ENCODE measurements at places on chromosomes 7 and 10. TPM values are rescaled to one million over a fixed set of nuclear protein-coding genes. Genes with fewer than 3 reads are reported as not detected.

Gene SH2B2
- 3.7 TPM for total RNA-seq

Gene CCL24
- total RNA-seq: not detected

Gene C10orf105
- not detected for total RNA-seq

Gene HOXA13
- total RNA-seq: 1.7 TPM

Gene GPR26
- total RNA-seq: not detected

Gene ADCYAP1R1
- total RNA-seq: 0.03 TPM

Gene DYDC2
- total RNA-seq: 0.09 TPM

Gene SYNPO2L
- 0.01 TPM for total RNA-seq

Gene TMEM213
- not detected for total RNA-seq

Gene ITIH5
- 0.05 TPM for total RNA-seq

Gene FEZF1
- not detected for total RNA-seq

Gene ABCB8
- total RNA-seq: 44.5 TPM

Gene TMEM236
- total RNA-seq: 0.03 TPM

Gene ABCF2
- 62.4 TPM for total RNA-seq

Gene ANLN
- 63.6 TPM for total RNA-seq

Gene ATRNL1
- 0.32 TPM for total RNA-seq

Gene MAT1A
- total RNA-seq: 0.04 TPM

Gene ODAD2
- total RNA-seq: 0.17 TPM

Gene FZD8
- total RNA-seq: 4.7 TPM

Gene MMP21
- total RNA-seq: 0.03 TPM

Gene NANOS1
- 2.9 TPM for total RNA-seq

Gene ADAM22
- total RNA-seq: 0.24 TPM

Gene OR13A1
- total RNA-seq: not detected

Gene EIF5AL1
- total RNA-seq: 2.2 TPM

Gene MACC1
- not detected for total RNA-seq

Gene PI4K2A
- 22.4 TPM for total RNA-seq

Gene ENO4
- 0.35 TPM for total RNA-seq

Gene AQP1
- total RNA-seq: 0.45 TPM

Gene CCNY
- 62.8 TPM for total RNA-seq

Gene KMT2C
- total RNA-seq: 9.1 TPM

Gene COL13A1
- total RNA-seq: 0.31 TPM

Gene VAX1
- 1.2 TPM for total RNA-seq

Gene FAM13C
- 0.07 TPM for total RNA-seq

Gene CPA4
- 3.6 TPM for total RNA-seq

Gene ZRANB1
- 8.8 TPM for total RNA-seq

Gene NEBL
- 13.0 TPM for total RNA-seq

Gene CAMK1D
- 8.5 TPM for total RNA-seq

Gene NPY4R2
- 26.5 TPM for total RNA-seq

Gene ZPBP
- total RNA-seq: not detected

Gene GRID2IP
- not detected for total RNA-seq

Gene ASB10
- total RNA-seq: not detected

Gene TSPAN12
- total RNA-seq: 0.34 TPM

Gene EIF4H
- 302 TPM for total RNA-seq

Gene OR2A5
- not detected for total RNA-seq

Gene SAMD9L
- 0.55 TPM for total RNA-seq

Gene SLC26A5
- not detected for total RNA-seq

Gene HOXA2
- 0.85 TPM for total RNA-seq

Gene FAM107B
- total RNA-seq: 105 TPM

Gene LYZL2
- not detected for total RNA-seq

Gene CHN2
- total RNA-seq: 0.58 TPM

Gene SEMA3D
- 0.07 TPM for total RNA-seq

Gene ZKSCAN5
- total RNA-seq: 9.0 TPM

Gene LIPA
- total RNA-seq: 43.8 TPM

Gene PSD
- 0.27 TPM for total RNA-seq

Measured in A549 treated with AZD2906 at 1 μM for 4 hours (cell line).